ENCODE measurements at places on chromosomes 4 and X.

- DNase-seq, result no peak
Measured at GRCh38 chrX:100379388-100379986, 30.6 kb downstream of the PCDH19 start.

DNA sequence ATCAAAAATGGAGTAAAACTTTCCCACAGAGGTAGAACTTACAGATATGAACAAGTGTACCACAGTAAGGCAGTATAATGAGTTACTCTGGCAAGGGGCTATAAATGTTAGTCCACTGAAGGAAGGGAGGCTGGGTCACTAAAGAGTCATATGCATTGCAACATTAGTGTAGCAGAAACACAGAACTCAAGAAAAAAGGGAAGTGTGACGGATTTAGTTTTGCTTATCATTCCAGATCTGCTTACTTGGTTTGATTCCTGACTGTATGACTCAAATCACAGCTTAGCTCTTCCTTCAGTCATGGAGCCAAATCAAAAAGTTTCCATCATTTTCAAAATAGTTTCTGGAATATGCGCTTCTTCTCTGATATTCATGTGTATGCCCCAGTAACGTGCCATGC lies 148.7 kb downstream of the FSTL5 start:
- no peak for DNase-seq

DNA sequence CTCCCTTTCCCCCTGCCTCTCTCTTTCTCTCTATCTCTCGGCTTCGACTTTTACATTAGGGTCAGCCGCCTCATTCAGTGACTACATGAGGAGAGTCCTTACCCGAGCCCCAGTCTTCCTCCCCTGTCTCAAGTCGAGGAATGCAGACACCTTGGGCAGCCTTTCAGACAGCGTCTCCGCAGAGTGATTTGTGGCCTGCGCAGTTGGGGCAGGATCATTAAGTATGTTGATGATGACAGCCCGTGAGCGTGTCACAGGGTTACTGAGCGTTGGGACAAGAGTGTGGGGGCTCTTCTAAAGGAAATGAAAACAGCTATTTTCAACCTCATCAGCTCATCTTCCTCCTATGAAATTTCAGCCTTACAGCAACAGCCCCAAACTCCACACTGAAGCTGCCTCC lies 312.1 kb upstream of the GATB start:
- DNase-seq, result no peak

DNA sequence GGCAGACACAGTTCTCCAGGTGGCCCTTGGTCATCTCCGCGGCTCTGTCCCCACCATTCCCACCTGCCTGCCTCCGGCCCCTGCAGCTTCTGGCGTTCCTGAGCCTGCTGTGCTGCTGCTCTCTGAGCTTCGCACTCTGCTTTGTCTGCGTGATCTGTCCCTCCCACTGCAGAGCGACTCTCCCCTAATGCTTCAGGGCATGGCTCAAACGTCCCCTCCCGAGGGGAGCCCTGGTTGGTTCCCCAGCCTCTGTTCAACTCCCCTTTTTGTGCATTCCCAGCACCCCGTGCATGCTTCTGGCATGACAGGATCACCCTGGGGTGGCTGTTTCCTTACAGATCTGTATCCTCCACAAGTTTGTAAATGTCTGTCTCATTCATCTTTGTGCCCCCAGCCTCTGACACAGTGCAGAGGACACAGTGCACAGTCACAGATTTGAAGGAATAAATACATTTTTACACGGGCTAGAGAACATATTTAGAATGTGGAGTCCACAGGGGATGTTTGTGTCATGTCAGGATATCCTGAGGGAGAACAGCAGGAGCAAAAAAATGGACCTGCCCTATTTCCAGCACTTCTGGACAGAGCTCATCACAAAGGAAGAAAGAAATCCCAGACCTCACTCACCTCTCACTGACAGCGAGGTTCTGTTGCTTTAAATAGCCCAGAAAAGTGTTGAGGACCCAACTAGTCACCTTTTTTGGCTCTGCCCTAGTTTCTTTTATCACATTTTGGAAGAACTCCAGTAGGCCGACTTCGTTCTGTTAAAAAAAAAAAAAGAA lies 72.6 kb downstream of the GATB start:
- DNase-seq, result no peak

DNA sequence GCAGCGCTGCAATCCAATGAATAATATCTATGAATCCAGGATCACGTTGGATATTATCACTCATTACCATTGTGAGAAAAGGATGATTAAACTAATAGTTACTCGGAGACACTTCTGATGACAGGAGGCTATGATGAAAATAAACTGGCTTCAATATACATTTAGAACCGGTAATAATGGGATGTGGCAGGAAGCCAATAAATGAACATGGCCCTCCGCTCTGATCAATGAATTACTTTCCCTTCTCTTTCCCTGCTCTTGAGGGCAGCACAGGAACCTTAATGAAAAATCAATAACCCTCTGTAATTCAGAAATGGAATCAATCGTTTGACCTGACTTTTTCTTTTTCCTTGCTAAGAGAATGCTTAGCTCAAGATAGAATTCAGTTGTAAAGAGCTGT lies 103.9 kb upstream of the PAQR3 start:
- DNase-seq, result no peak

DNA sequence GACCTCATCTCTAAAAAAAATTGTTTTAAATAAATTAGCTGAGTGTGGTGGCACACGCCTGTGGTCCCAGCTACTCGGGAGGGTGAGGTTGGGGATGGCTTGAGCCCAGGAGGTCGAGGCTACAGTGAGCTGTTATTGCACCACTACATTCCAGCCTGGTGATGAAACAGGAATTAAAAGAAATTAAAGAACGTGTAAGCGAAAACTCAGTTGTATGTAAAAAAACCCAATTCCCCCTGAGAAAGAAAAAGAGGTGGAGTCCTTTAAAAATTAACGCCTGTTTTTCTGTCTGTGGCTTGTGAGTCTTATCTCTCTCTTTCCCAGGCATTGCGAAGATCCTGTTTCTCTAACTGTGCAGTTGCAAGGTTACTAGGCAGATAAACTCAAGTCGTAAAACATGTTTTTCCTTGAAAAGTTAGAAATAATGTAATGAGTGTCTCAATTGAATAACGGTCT lies 22.1 kb downstream of the EPGN start:
- DNase-seq, result no peak

- no peak for DNase-seq
Measured at GRCh38 chr4:66223068-66223703, 552.9 kb upstream of the EPHA5 start.

GRCh38 chr4:123206016-123206415 lies 190.6 kb upstream of the SPRY1 start:
- DNase-seq, result no peak

GRCh38 chr4:139243448-139244365 lies 36.3 kb downstream of the MGARP start:
- DNase-seq, result no peak

- DNase-seq, result no peak
Measured at GRCh38 chr4:80788798-80789197, 241.7 kb upstream of the BMP3 start.

DNA sequence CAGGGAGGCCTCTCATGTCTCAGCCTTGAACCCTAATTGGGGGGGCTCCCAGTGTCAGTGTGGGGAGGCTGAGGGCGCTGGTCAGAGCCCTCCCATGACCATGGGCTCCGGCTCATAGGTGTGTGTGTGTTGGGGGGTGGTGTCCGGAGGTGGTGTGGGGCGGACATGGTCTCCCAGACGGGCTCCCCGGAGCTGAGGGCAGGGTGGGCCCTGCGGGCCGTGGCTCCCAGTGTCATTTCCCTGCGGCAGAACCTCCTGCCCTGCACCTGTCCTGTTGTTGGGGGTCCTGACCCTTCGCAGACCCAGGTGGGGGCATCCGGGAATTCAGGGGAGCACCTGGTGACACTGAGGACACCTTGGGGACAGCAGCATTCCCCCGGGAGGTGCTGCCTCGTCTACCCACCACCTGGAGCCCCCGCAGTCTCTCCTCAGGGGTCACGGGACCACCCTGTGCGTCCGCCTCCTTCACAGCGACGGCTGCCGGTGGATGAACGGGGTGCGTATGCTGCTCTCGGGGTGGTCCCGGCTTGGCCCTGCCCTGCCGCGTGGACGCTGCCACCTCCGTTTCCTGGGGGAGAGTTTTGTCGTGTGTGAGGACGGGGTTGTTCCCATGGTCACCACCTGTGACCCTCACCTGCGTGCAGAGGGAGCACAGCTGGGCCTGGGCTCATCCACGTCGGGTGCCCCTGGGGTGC lies 14.5 kb upstream of the GTPBP6 start:
- no peak for DNase-seq

DNA sequence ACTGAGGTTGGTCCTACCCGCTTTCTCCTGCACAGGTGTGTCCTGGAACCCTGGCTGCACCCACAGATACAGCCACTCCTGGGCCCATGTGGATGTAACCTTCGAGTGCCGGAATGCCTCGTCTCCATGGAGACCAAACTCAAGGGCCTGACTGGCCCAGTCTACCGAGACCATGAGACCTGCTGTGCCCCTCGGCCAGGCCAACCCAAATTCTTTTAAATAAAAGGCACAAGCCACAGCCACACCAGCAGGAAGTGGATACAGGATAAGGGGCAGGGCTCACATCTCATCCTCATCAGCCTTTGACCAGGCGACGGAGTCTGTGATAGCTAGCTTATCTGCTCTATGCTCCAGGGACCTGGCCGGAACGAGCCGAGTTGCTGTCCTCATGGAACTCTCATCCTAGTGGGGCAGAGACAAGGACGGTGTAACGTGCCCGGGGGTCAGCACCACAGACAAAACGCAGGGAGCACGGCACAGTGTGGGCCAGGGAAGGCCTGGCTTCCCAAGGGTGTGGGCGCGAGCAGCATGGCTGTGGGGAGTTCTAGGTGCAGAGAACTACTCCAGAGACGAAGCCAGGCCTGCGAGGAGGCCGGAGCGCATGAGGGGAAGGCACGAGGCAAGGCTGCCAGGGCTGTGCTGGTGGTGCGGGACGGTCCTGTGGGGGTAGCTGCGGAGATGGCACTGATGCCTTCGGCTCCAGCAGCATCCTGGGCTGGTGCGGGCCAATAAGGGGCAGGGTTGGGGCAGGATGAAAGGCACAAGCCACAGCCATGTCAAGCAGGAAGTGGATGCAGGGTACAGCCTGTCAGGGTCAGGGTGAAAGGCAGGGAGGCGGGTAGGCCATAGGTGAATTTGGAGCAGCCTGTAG lies 22.7 kb downstream of the NOP14 start:
- DNase-seq, result peak; percentile 17

DNA sequence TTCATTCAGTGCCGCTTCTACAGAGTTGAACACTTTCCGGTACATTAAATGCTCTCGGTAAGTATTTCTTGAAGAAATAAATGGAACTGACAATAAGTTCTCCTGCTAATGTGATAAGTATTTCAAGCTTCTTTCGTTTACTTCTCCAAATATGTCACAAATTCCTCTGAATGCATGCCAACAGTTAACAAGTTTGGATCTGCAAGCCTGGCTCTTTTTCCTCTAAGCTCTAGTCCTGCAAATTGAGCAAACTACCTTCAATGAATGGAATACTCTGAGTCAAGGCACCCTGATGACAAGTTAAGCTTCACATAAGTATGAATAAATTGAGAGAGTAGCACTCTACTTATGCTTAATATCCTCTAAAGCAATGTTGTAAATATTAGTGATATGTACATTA lies 403.6 kb downstream of the PDGFC start:
- no peak for DNase-seq

- no peak for DNase-seq
Measured at GRCh38 chrX:32137525-32137924, 1065.7 kb upstream of the FTHL17 start.

DNA sequence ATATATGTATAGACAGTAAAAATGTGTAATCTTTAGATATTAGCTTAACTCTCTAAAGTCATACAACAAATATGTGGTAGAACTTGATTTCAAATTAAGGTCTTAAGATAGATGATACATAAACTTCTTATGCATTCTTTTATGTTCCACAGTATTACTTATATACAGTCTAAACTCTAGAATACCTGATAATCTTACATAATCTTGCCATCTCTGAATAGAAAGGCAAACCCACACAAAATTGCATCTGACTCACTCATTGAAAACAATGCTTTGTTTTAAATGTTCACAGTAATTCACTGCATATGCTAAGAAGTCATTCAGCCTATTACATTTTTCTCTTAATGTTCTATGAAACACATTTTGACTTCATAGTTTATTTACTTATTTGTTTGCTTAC lies 10.1 kb downstream of the SULT1B1 start:
- DNase-seq, result no peak

- no peak for DNase-seq
Measured at GRCh38 chr4:93184053-93184452, 644.5 kb upstream of the ATOH1 start.

DNA sequence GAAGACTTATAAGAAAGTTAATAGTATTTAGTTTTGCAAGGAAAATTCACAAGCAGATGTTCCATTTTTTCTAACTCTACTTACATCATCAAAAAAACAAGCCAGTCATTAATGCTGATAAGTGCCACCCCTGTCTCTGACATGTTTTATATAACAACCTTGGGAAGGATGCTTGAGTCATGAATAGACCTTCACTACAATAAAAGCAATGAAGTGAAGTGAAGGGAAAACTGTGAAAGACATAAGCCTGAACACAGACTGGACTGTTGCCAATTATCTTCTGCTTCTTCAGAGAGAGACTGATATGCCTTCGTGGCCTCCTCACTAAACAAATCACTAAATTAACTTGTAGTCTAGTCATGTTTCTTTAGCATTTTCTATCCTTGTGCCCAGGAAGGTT lies 353.2 kb downstream of the PDHA2 start:
- no peak for DNase-seq

GRCh38 chr4:69785211-69785831 lies 24.9 kb upstream of the SULT1B1 start:
- DNase-seq, result no peak

GRCh38 chrX:153736871-153737441 lies 12.3 kb downstream of the ABCD1 start:
- DNase-seq, result no peak

DNA sequence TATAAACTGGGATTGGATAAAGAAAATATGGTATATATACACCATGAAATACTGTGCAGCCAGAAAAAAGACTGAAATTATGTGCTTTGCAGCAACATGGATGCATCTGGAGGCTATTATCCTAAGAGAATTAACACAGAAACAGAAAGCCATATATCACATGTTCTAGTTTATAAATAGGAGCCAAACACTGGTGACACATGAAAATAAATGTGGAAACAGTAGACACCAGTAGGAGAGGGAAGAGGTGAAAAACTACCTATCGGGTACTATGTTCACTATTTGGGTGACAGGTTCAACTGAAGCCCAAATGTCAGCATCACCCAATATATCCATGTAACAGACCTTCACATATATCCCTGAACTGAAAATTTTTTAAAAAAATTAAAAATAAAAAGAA lies 725.1 kb downstream of the C4orf33 start:
- DNase-seq, result no peak

- DNase-seq, result no peak
Measured at GRCh38 chrX:136728393-136728792, 52.3 kb downstream of the ARHGEF6 start.

GRCh38 chr4:24266951-24267722 lies 317.2 kb downstream of the DHX15 start:
- DNase-seq, result no peak
